ENCODE measurements at places on chromosomes 3 and 15. TPM values are rescaled to one million over a fixed set of nuclear protein-coding genes. Genes with fewer than 3 reads are reported as not detected.

The PGBD4 gene
- total RNA-seq, result 2.3 TPM

- H3K4me1 ChIP-seq, result peaks cover 34% of the 10 kb centered on the region
- H3K27me3 ChIP-seq, result no peaks in the 10 kb centered on the region
- H3K27ac ChIP-seq, result no peak overlapping the region
- no peaks in the 10 kb centered on the region for H3K36me3 ChIP-seq
Measured at GRCh38 chr3:177351757-177352158, 154.5 kb upstream of the TBL1XR1 start.

DNA sequence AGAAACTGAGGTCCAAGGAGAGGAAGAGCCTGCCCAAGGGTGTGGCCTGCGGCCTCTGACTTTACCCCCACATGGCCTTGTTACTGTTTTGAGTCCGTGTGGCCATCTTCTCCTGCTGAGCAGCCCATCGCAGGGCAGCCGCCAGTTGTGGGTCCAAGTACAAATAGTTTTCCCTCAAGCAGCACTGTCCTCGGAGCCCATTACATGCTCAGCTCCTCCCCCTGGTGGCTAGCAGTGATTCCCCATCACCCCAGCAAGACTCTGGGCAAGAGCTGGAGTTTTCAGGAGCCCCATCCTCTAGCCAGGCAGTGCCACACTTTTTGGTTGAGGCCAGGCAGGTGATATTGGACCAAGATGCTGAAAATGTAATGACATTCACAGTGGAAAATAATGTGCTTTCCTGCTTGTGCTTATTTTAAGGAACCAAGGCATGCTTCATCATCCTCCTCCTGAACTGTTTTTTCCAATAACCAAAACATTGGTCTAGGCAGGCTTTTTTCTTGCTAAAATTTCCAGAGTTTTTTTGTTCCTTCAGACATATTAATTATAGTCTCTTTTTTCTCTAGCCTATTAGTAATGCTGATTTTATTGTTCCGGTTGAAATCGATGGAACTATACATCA is 23.2 kb upstream of the VILL start:
- no peak overlapping the region for H3K27ac ChIP-seq
- DNase-seq, result peak; percentile 75
- no peaks in the 10 kb centered on the region for H3K4me1 ChIP-seq
- no peak overlapping the region for H3K4me3 ChIP-seq
- no peaks in the 10 kb centered on the region for H3K27me3 ChIP-seq
- no peaks in the 10 kb centered on the region for H3K36me3 ChIP-seq

DNA sequence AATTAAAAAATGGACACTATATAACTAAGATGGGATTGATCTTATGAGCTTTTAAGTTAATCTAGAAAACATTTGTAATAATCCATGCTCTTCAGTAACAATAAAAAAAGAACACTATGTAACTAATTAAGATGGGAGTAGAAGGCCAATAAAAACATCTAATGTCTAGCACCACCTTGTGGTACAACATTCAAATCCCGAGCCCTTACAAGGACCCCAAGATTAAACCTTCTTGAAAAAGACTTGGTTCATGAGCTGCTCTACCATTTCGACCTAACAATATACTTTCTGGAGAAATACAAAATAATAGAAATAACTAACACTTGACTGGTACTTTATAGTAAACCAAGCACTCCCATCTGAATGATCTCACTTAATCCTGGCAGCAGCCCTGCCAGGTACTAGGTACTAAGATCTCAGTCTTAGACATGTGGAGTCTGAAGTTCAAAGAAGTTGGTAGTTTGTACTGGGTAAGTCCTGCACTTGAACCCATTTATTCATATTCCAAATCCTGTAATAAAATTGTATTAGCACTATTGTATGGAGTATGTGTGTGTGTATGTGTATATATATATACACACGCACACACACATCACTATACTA is 21.8 kb downstream of the METTL6 start:
- H3K27ac ChIP-seq, result no peak overlapping the region
- peaks cover 4% of the 10 kb centered on the region for H3K36me3 ChIP-seq
- H3K4me3 ChIP-seq, result no peak overlapping the region
- no peak for DNase-seq
- H3K27me3 ChIP-seq, result no peaks in the 10 kb centered on the region

DNA sequence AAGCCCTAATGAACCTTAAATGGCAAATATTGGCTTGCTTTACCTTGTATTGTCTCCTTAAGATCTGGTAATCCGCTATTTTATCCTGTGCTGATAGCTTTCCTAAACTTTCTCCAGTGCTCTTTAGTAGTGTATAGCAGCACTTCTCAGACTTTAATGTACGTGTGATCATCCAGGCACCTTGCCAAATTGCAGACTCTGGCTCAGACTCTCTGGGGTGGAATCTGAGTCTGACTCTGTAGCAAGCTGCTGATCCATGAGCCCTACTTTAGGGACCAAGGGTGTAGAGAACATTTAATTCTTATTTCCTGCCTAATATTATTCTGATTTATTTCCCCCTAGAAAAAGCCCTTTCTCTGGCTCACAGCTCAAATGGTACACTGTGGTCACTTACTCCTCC is 518.8 kb upstream of the ZNF385D start:
- H3K27ac ChIP-seq, result no peak overlapping the region
- no peaks in the 10 kb centered on the region for H3K4me1 ChIP-seq
- H3K4me3 ChIP-seq, result no peak overlapping the region
- DNase-seq, result no peak

The FRMD5 gene
- 0.24 TPM for total RNA-seq

GRCh38 chr15:82122746-82123400 is 77.1 kb upstream of the MEX3B start:
- H3K27me3 ChIP-seq, result no peaks in the 10 kb centered on the region
- H3K4me1 ChIP-seq, result no peaks in the 10 kb centered on the region
- DNase-seq, result no peak
- H3K27ac ChIP-seq, result no peak overlapping the region

GRCh38 chr3:126395846-126396513 is 1.3 kb downstream of the CFAP100 start:
- no peak overlapping the region for H3K27ac ChIP-seq
- peaks cover 35% of the 10 kb centered on the region for H3K27me3 ChIP-seq
- no peaks in the 10 kb centered on the region for H3K36me3 ChIP-seq
- no peak overlapping the region for H3K4me3 ChIP-seq

Data from activated CD4-positive, alpha-beta memory T cell treated with anti-CD3 and anti-CD28 coated beads for 36 hours (primary cell).